Kidney epithelial cell (primary cell): ENCODE measurements at places on chromosomes 13 and 19.

DNA sequence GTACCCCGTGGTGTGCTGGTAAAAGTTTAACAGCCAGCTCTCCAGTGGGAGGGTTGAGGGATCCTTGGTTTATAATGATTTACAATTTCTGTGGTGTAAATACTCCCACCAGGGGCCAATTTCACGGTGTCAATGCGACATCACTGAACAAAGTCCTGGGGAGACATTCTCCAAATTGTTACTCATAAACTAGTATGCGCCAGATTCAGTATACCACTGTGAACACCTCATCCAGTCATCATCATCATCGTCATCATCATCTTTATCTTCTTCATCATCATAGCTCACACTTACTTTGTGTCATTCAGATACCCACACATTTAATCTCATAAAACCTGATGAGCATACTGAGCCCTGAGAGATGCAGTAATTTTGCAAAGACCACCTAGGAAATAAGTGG, 17.2 kb upstream of the TNFSF14 start:
- no peak for DNase-seq

DNA sequence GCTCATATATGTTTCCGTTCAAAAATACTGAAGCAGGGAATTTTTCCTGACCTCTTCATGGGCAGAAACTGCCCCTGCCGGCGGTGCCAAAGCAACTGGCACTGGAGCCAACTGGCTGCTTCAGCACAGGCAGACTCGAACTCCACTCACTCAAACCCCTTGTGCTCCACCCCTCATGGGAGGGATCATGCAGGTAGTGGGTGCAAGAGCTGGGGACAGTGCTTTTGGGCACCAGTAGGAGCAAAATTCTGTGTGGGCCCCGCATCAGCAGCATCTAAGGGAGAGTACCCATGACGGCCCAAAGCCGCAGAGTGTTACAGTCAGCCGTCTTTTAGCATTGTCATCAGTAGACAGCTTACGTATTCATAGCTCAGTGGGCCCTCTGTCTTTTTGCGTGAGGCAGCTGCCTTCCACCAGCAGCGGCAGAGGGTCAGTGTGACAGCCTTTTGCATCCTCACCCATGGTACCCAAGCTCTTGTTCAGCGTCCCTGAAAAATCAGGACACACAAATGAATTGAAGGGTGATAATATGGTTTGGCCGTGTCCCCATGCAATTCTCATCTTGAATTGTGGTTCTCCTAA, 393.8 kb downstream of the SLITRK6 start:
- DNase-seq: no peak

GRCh38 chr13:27266917-27267316, 3.7 kb upstream of the RASL11A start:
- no peak for DNase-seq

DNA sequence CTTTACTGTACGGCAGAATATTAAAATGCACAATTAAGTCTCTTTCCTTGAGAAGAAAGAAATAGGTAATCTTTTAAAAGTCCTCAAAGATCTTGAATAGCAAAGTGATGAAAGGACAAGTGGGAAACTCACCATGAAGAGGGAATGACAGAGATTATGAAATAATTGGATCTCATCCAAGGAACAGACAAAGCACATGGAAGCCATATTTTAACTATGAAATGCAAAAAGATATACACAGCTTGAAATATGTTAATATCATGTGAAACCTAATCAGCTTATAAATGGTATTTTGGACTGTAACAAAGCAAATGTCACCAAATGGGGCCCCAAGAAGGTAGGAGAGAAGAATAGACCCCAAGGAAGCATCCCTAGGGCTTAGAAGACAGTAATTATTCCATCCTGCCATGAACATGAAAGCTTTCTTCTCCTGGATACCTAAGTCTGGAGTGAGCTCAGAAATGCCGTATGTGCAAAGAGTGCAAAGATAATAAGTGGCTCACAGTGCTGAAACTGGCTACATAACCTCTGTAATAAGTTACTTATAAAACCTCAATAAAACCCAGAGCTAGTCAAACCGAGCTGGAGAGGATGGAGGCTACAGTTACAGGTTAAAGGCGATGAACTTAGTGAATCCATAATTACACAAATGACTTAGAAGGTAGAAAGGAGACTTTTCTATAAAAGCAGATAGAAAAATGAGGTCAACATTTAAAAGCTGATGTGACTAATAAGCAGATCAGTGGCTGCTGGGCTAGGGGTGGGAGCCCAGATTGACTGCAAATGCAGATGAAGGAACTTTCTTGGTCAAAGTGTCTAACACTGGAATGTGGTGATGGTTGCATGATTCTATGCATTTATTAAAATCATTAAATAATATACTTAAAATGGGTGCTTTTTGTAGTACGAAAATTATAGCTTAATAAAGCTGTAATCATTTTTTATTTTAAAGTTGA, 34.4 kb downstream of the DCLK1 start:
- peak; percentile 53 for DNase-seq

DNA sequence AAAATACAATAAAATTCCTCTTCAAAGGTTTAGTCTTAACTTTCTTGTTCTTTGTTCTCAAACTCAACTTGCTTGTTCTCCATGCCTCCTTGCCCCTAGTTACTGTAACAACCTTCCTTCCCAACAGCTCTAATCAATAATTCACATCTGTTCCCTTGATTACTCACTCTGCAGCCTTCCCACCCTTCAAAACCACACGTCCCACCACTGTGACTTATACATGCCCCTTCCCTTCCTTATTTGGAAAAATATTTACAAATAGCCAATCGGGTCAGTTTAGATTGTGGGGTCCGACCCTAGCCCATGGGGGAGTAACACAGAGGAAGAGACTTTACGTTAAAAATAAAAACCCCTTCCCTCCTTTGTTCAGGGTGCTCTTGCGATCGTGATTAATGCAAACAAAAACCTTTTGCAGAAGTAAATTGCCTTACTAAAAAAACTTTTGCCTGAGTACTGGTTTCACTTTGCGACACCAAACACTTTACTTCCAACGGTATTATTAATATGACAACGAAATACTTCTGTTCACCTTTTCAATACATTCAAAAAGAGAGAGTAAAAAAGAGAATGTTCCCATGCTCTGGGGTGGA, 512 bp upstream of the ZNF93 start:
- DNase-seq: peak; percentile 65

DNA sequence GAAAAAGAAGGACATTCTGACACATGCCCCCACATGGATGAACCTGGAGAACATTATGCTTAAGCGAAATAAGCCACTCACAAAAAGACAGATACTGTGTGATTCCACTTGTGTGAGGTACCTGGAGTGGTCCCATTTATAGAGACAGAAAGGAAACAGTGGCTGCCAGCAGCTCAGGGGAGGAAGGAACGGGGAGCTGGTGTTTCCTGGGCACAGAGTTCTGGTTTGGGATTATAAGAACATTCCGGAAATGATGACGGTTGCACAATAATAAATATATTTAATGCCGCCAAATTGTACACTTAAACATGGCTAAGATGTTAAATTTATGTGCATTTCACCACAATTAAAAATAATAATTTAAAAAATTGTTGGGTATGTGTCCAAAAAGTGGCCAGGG, 33.0 kb downstream of the SERP2 start:
- no peak for DNase-seq

DNA sequence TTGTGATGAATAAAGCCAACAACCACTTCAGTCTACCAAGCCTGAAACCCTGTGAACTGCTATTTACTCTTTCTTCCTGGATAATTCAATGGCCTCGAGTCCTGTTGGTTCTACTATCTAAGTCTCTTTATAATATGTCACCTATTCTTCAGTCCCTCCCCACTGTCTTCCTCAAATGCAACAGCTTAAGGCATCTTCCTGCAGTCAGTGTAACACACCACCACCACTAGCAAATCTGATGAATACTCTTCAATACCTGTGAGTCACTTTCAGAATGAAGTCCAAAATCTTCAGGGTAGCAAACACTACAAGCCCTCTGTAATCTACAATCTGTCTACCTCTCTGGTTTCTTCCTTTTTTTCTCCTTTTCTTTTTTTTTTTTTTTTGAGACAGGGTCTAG, 32.9 kb downstream of the ZDHHC20 start:
- no peak for DNase-seq

GRCh38 chr13:23254506-23254905, 73.7 kb downstream of the SGCG start:
- no peak for DNase-seq

DNA sequence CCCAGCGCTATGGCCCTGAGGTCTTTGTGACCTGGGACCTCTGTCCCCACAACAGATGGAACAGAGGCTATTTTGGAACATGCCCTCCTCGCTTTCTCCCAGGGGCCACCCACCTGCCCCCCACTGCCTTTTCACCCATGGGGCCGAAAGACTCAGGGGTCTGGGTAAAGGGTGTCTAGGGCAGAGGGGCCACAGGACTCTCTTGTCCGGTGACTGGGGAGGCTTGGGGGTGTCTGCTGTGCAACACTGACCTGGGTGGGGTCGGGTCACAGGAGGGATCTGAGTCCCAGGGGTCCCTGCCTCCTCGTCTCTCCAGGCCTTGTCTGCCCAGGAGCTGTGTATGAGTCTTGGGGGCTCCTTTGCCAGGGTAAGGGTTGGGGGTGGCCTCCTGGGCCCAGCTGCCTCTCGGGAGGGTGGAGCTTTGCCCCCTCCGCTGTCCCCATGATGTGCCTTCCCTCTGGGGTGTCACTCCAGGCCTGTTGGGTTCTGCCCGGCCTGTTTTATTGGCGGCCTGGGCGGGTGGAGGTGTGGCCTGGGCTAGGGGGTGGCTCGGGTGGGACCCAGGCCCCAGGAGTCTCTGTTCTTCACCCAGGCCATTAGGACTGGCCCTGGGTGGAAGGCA, 2.1 kb downstream of the ARID3A start:
- DNase-seq: no peak

- DNase-seq: no peak
Measured at GRCh38 chr19:49853852-49854377, 3.0 kb downstream of the PTOV1 start.

DNA sequence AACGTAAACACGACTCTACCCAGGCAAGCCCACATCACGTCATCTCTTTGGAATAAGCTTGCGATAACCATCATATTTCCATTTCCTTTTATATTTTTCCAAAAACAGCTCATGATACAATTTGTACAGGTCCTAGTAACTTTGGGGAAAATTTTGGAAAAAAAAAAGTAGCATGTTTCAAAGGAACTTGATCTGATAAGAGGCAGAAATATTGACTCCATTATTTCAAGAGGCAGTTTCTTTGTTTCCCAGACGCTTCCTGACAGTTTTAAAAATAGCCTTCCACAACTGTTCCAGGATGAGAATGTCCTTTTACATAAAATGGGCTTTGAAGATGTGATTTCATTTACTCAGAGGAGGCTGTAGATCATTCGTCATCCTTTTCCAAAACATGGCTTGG, 23.1 kb downstream of the KLF2 start:
- no peak for DNase-seq

- DNase-seq: no peak
Measured at GRCh38 chr19:48741129-48741999, 954 bp upstream of the RASIP1 start.

GRCh38 chr13:26656919-26657318, 99.4 kb downstream of the WASF3 start:
- DNase-seq: no peak

DNA sequence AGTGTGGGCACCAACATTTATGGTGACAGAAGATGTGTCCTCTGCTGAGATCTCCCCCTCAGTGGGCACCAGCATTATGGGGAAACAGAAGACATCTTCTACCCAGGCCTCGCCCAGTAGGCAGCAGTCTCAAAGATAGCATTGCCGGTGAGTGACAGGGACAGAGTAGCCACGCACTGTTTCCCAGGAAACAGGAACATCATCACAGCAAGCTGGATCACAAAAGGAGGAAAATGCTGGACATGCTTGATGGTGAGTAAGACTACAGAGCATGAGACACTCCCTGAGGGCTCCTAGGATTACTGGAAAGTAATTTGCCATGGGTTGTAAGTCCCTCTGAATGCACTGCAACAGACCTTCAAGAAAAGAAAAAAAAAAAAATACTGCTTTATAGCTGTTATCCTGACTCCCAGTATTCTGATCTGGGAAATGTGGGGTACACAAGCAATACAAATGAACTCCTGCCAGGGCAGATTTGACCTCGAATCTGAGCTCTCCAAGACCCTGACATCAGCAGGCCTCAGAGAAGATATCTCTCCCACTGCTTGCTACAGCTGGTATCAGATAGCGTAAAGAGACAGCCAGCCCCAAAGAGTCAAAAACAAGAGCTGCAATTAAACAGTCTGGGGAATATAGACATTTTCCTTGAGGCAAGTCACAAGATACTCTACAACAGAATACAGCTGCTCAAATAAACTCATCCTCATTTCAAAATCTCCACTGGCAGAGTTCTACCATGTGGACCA, 180.4 kb downstream of the RBM26 start:
- no peak for DNase-seq

GRCh38 chr19:16094360-16095070, 17.2 kb upstream of the RAB8A start:
- DNase-seq: no peak

DNA sequence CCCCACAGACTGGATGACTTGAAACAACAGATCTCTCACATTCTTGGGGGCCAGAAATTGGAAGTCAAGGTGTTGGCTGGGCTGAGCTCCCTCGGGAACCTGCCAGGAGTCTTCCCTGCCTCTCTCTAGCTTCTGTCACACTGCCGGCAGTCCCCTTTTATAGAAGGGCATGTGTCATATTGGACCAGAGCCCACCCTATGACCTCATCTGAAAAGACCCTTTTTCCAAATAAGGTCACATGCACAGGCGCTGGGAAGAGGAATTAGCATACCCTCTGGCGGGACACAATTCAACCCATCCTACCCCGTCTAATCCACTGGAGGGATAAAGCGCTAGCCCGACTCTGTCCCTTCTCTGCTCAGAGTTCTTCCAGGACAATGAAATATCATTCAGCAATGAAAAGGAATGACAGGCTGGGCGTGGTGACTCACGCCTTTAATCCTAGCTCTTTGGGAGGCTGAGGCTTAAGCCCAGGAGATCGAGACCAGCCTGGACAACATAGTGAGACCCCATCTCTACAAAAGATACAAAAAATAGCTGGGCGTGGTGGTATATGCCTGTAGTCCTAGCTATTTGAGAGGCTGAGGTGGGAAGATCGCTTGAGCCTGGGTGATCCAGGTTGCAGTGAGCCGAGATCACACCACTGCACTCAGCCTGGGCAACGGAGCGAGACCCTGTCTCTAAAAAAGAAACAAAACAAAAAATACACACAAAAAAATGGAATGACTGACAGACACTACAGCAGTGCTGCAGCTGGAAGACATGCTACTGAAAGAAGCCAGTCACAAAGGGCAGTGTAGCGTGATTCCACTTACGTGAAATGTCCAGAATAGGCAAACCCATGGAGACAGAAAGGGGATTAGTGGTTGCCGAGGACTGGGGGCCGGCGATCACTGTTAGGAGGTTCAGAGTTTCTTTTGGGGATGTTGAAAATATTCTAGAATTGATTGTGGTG, 28.5 kb downstream of the MEIS3 start:
- no peak for DNase-seq

- DNase-seq: no peak
Measured at GRCh38 chr19:39308531-39309304, 11.9 kb downstream of the LRFN1 start.

GRCh38 chr19:43447655-43448054, 17.8 kb downstream of the LYPD3 start:
- no peak for DNase-seq

- no peak for DNase-seq
Measured at GRCh38 chr19:44570984-44571684, 41.7 kb upstream of the CEACAM20 start.

GRCh38 chr13:35724446-35724845, 248.0 kb upstream of the MAB21L1 start:
- DNase-seq: no peak
